ENCODE measurements at places on chromosomes 1 and 21. TPM values are rescaled to one million over a fixed set of nuclear protein-coding genes. Genes with fewer than 3 reads are reported as not detected.

Gene MCOLN3
- 10.1 TPM for total RNA-seq

Gene FAM229A
- total RNA-seq = 8.4 TPM

Gene AGT
- total RNA-seq = not detected

Gene GJA4
- total RNA-seq = 6.9 TPM

Gene NPR1
- 2.7 TPM for total RNA-seq

Gene SFT2D2
- total RNA-seq = 33.9 TPM

Gene LEPROT
- 24.3 TPM for total RNA-seq

Gene CYP4B1
- total RNA-seq = not detected

Gene C1orf56
- total RNA-seq = 5.3 TPM
